A549 (cell line): ENCODE measurements at places on chromosomes 7 and 10.
A peak's percentile ranks its signal among the peaks of the same experiment; 100 is the strongest.

- no peak for DNase-seq
Observed at GRCh38 chr10:90424730-90425129, 433.1 kb downstream of the HTR7 start.

GRCh38 chr10:78416031-78417011, 382.7 kb downstream of the RPS24 start:
- no peak for DNase-seq

GRCh38 chr7:132240262-132240661, 336.0 kb downstream of the PLXNA4 start:
- DNase-seq = no peak

DNA sequence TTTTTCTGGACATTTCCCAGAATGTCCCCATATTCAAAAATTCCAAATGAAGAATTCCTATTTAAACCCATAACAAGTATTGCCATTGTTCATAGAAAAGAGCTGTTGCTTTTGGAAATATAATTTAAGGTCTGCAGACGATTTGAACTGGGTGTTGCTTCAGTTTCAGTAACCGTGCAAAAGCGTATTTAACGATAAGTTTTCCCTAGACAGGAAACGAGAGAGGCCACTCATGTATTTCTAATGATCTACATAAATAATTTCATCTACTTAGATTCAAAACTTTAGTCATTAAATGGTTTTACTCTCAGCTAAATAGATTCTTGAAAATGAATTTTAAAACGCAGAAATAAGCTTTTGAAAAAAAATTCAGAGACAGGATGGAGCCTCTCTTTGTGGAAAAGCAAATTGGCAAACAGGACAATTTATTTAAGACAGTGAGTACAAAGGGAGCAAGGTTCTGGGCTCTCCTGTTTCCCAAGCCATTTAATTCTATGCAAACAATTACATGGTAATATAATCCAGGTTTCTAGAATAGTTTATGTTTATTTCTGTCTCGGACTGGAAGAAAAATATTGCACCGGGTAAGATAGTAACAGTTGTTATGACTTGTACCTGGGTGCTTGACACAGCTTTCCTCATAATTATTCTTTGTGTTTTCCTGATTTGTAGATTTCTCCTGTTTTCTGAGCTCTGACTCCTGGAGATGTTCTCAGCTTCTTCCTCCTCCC, 263.0 kb downstream of the BAMBI start:
- DNase-seq = peak; percentile 19

- no peak for DNase-seq
Observed at GRCh38 chr10:89645742-89646172, 715 bp upstream of the PANK1 start.

DNA sequence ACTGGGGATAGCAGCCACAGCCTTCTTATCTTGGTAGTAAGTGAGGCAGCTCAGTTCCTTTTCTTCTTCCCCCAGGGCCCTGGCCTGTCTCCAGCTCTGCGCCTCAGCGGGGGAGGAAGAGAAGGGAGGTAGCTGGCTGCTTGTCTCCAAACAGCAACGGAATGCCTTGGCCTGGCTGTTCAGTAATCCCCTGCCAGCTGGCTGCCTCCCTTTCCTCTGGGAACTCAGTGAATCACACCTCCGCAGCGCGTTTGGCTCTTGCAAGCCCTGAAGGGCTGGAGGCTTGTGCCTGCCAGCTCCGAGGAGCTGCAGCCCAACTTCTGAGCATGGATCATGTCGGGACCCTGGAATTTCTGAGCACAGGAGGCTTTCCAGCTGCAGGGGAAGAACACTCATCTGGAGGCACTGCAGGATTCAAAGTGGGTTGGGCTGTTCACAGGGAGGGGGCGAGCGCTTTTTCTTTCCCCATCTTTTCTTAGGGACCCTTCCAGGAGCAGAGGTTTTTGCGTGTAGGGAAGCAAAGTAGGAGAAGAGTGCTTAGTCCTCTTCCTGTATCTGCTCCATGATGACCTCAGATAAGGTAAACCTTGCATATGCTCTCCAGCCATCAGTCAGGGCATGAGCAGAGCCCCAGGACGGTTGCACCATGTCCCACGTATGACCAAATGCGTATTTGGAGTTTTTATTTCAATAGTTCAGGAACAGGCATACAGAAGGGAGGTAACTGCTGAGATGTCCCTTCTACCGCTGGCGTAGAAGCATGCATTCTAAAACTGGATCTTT, 253.2 kb upstream of the INHBA start:
- peak; percentile 57 for DNase-seq

GRCh38 chr7:55127135-55127551, 108.3 kb downstream of the EGFR start:
- no peak for DNase-seq

- DNase-seq = no peak
Observed at GRCh38 chr10:75030371-75030770, 81.1 kb upstream of the SAMD8 start.

DNA sequence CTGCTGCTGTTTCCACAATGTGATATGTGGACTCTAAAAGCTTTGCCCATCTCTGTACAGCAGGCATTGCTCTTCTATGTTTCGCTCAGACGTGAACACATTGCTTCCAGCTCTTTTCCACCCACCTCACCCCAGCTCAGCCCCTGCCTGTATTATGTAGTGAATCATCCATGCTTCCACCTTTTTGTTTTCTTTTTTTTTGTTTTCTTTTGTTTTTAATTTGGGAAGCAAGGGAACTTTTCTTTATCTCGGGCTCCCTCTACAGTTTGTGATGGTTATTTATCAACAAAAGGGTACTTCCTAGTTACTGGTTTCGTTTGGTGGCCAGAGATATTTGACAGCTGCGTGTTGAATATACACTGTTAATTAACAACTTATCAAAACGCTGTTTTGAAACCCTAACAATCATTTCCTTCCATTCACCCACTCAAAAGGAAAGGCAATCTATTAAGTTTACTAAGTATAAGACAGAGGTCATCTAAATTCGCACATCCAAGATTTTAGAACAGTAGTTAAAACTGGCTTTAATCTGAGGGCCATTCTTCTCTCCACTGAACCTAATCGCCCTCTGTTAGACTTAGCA, 127.9 kb upstream of the STK17A start:
- DNase-seq = peak; percentile 38
